ENCODE measurements at places on chromosomes 16 and 17. TPM values are rescaled to one million over a fixed set of nuclear protein-coding genes. Genes with fewer than 3 reads are reported as not detected.
A peak's percentile ranks its signal among the peaks of the same experiment; 100 is the strongest.

CLEC19A gene
- total RNA-seq = 0.41 TPM

GRCh38 chr17:19713462-19713861 lies 2.9 kb downstream of the SLC47A2 start:
- no peak overlapping the region for H3K27ac ChIP-seq
- peaks cover 11% of the 10 kb centered on the region for H3K4me1 ChIP-seq
- no peaks in the 10 kb centered on the region for H3K27me3 ChIP-seq
- H3K36me3 ChIP-seq = no peaks in the 10 kb centered on the region
- DNase-seq = peak; percentile 68

DNA sequence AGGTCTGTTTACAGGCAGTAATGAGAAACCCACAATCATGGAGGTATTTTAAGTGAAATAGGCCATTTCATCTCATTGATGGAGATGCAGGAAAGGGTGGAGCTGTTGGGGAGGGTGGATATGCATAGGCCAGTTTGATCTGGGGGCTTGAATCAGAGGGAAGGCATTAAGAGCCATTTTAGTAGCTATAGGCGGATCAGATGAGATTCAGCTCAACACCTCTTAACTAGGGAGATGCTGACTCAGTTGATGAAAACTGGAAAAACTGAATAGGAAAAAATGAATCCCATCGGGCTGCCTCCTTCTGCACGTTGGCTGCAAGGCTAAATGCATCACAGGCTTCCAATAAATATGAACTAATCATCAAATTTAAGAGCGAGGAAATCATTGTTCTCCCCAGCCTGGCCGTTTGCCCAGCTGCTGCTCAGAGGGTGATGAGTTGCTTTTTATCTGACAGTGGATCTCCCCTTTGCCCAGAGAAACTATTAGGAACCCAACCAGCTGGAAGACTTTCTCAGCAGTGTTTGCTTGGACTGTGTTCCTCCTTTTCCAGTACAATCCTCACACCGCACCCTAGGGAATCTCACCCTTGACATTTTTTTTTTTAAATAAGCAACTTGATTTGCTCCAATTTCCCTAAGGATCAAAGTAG lies 149.6 kb downstream of the SOX9 start:
- no peak overlapping the region for H3K4me3 ChIP-seq
- H3K27me3 ChIP-seq = 0 out of 2 replicates have a peak, but pooled peaks cover 4% of the 10 kb centered on the region
- DNase-seq = no peak
- no peak overlapping the region for H3K27ac ChIP-seq

- no peak overlapping the region for H3K4me3 ChIP-seq
- DNase-seq = no peak
- H3K27me3 ChIP-seq = no peaks in the 10 kb centered on the region
Observed at GRCh38 chr17:29057361-29057760, 14.4 kb downstream of the PIPOX start.

- no peak overlapping the region for H3K4me3 ChIP-seq
- H3K4me1 ChIP-seq = peaks cover 31% of the 10 kb centered on the region
- peaks cover 27% of the 10 kb centered on the region for H3K36me3 ChIP-seq
- H3K27ac ChIP-seq = peak overlapping the region; percentile 97
- H3K27me3 ChIP-seq = no peaks in the 10 kb centered on the region
Observed at GRCh38 chr17:19317359-19318095, 45.0 kb downstream of the B9D1 start.

DNA sequence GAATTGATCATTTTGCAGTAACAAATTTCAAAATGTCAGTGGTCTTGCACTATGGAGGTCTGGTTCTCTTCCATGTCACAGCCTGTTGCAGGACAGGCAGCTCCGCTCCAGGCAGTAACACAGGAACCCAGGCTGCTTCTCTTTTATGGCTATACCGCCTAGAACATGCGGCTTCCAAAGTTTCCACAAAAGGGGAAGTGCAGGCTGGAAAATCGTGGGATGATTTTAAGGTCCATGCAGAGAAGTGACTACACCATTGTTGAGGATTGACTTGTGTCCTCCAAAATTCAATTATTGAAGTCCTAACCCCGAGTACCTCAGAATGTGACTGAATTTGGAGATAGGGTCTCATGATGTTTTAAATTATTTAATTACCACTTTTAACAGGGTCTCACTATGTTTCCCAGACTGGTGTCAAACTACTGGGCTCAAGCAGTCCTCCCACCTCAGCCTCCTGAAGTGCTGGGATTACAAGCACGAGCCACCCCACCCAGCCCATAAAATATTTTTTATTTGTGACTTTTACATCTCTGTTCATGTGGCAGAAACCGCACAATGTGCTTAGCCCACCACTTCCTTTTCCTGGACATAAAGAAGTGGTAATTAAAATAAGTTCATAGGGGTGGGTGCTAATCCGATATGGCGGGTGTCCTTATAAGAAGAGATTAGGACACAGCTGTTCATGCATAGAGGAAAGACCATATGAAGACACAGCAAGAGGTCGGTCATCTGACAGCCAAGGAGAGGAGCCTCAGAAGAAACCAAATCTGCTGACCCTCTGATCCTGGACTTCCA lies 279.2 kb upstream of the RPL38 start:
- H3K27me3 ChIP-seq = peaks cover 23% of the 10 kb centered on the region
- no peaks in the 10 kb centered on the region for H3K4me1 ChIP-seq
- no peak overlapping the region for H3K27ac ChIP-seq
- H3K36me3 ChIP-seq = peaks cover under 1% of the 10 kb centered on the region
- no peak overlapping the region for H3K4me3 ChIP-seq
- DNase-seq = no peak

GRCh38 chr17:81294512-81295030 lies 536 bp downstream of the SLC38A10 start:
- no peaks in the 10 kb centered on the region for H3K27me3 ChIP-seq
- H3K4me1 ChIP-seq = peaks cover 16% of the 10 kb centered on the region
- H3K27ac ChIP-seq = peak overlapping the region; percentile 68

Measured in WTC11 (cell line).